ENCODE measurements at places on chromosomes 7 and 10. TPM values are rescaled to one million over a fixed set of nuclear protein-coding genes. Genes with fewer than 3 reads are reported as not detected.

Gene DDIT4
- 14.5 TPM for total RNA-seq

DNA sequence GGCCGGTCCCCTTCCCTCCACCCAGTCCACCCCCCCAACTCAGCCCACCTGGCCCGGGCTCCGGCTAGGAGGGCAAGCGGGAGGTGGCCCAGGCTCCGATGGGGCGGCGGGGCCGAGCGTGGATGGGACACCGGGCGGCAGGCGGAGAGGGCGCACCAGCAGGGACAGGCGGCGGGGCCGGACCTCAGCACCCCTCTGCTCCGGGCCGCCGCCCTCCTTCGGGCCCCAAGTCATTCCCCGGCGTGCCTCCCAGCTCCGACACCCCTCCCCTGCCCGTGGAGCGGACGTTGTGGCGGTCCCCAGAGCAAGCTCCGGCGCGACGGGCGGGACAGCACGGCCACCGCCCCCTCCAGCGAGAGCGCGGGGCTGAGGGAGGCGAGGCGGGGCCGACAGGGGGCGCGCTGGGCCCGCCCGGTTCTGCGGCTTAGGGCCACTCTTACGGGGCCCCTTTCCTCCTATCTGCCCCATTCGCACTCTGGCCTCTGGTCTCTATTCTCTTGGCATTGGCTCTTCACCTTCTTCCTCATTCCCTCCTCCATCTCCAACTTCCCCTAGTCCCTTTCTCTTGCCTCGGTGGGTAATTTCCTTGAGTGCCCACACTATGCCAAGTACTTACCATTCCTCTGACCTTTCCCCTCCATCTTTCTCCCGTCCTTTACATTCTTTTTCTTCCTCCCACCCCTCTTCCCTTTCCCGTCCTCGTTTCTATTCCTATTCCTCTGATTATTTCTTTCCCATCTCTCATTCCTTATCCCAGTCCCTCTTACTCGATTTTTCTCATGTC, 701 bp upstream of the GBX1 start:
- DNase-seq = peak; percentile 76

- no peak for DNase-seq
These were observed 28.3 kb downstream of the FZD9 start for GRCh38 chr7:73461782-73462285.

GRCh38 chr10:120433141-120433540, 23.9 kb upstream of the PLPP4 start:
- no peak for DNase-seq

GRCh38 chr7:91230503-91230902, 33.7 kb upstream of the FZD1 start:
- DNase-seq = no peak

GRCh38 chr10:97071496-97071895, 114.3 kb downstream of the SLIT1 start:
- DNase-seq = no peak

DNA sequence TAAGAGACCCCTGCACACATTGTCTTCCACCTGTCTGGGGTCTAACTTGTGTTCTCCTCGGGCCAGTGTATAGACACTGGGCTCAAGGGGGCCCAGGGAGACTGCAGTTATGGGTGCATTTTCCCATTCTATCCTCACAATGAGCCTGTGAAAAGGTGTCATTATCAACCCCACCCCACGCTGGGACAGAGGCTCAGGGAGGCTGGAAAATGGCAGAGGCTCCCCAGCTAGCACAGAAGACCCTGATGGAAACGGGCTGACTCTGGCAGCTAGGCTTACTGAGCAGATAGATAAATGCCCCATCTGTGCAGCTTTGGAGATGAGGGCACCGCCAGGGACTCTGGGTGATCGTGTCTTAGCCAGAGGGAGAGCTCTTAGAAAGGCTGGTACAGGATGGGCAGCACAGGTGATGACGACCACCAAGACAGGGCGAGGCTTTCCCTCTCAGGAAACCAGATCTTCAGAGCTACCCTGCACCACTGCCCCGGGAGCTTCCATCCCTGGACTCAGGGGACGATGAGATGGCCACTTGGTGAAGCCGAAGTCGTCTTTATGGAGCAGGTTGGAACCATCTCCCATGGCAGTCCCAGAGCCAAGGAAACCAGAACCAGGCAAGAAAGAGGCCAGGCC, 58.2 kb upstream of the CHST15 start:
- DNase-seq = no peak

Gene ENO4
- total RNA-seq = 0.80 TPM

DNA sequence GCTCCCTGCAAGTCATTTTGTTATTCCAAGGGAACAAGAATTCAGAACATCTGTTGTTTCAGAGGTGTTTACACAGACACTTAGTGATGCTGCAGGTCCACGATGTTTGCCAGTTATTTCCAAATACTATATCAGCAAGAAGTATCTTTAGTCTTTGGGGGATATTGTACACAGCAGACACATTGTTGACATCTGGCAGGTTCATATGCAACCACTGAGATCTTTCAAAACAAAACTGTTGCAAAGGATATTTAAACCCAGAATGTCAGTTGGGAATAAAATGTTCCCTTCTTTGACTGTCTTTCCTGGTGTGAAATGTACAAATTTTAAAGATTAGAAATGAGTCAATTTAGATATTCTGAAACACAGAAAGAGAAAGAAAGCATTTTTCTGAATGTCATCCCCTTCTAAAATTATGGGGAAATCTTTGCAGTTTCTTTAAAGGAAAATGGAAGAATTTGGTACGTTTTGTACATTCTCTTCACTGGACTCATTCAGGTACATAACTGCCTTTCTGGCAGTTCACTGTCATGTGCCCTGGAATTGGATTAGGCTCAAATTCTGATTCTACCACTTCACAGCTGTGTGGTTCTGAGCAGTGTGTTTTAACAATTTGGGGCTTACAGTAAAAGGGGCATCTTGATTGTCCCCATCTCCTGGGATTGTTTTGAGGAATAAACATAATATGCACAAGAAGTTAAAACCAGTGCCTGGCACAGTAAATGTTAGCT, 40.3 kb upstream of the CELF2 start:
- DNase-seq = no peak

DNA sequence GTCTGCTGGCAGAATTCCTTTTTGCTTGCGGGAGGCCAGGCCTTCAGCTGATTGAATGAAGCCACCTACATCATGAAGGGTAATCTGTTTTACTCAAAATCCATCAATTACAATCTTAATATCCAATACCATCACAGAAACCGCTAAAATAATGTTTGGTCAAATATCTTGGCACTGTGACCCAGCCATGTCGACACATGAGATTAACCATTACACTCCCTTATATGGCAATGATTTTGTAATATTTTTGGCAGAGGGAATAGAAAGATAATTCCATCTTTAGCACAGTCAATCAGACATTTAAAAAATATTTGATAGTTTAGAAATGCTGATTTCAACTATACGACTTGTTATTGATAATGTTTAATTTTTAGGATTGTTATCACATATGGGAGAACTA, 36.5 kb upstream of the SLC39A12 start:
- DNase-seq = no peak

- DNase-seq = peak; percentile 68
These were observed 72.5 kb downstream of the C10orf90 start for GRCh38 chr10:126598009-126598408.

- DNase-seq = peak; percentile 63
These were observed 3.4 kb downstream of the TACR2 start for GRCh38 chr10:69413221-69413865.

Gene PRSS2
- not detected for total RNA-seq

GRCh38 chr10:43576062-43576461, 1.6 kb upstream of the ZNF239 start:
- DNase-seq = no peak

- peak; percentile 46 for DNase-seq
These were observed 36.5 kb downstream of the MALSU1 start for GRCh38 chr7:23335621-23336020.

DNA sequence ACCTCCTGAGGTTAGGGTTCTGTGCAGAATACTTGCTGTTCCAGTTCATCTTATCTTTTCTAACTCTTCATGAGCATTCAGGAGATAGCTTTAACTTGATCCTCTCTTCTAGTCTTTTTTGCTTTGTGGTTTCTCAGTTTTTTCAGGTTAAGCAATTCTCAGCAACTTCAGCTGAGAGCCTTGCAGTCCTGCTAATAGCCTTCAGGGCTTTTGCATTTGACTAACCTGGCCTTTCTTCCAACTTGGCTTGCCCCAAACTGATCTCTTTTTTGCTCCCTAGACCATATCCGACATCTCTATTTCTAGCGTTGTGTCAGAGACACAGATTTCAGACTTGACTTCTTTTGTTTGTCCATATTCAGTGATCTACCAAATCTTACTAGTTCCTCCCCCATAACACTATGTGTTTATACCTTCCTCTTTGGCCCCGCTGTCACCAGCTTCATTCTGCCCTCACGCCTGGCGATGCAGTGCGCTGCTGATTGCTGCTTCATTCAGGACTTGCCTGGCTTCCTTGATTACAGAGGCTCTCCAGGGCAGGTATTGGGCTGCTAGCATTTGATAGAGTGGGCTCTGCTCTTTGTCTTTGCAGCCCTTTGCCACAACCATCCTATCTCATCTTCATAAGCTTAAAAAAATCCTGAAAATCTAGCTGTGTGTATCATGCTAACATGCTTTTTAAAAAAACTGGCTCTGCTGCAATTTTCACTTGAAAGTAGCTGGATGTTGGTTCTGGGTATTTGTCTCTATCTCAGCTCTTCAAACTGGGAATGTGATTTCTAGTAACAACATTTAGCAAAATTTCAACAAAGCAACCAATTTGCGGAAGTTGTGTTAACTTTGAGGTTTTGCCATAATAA, 9.6 kb downstream of the CUL1 start:
- no peak for DNase-seq
